ENCODE measurements at places on chromosomes 13 and 19. TPM values are rescaled to one million over a fixed set of nuclear protein-coding genes. Genes with fewer than 3 reads are reported as not detected.

ZNF543 gene
- 5.5 TPM for total RNA-seq

ZFP28 gene
- total RNA-seq: 5.7 TPM

ANGPTL8 gene
- 20.3 TPM for total RNA-seq

CFD gene
- 277 TPM for total RNA-seq

TEKTIP1 gene
- total RNA-seq: not detected

KLK4 gene
- not detected for total RNA-seq

GRCh38 chr19:35013041-35013819 lies 13.1 kb downstream of the GRAMD1A start:
- peak; percentile 85 for DNase-seq

DNA sequence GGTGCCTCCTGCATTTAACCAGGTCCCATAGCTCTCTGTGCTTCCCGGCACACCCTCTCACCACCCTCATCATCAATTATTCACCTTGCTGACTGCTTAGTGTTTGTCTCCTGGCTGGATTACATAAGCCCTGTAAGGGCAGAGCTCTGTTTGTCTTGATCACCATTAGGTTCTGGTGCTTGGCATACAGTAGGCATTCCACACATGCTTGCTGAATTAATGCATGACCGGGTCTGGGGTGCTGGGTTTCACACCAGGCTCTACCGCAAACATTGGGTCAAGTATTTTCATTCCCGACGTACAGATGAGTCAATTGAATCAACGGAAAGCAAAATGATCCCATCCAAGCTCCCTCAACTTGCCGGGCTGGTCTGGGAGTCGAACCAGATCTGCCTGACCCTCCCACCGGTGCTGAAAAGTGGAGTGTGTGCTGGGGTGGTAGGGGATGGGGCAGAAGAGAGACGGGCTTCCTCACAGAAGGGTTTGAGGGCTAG lies 28.5 kb downstream of the VAV1 start:
- no peak for DNase-seq

DNA sequence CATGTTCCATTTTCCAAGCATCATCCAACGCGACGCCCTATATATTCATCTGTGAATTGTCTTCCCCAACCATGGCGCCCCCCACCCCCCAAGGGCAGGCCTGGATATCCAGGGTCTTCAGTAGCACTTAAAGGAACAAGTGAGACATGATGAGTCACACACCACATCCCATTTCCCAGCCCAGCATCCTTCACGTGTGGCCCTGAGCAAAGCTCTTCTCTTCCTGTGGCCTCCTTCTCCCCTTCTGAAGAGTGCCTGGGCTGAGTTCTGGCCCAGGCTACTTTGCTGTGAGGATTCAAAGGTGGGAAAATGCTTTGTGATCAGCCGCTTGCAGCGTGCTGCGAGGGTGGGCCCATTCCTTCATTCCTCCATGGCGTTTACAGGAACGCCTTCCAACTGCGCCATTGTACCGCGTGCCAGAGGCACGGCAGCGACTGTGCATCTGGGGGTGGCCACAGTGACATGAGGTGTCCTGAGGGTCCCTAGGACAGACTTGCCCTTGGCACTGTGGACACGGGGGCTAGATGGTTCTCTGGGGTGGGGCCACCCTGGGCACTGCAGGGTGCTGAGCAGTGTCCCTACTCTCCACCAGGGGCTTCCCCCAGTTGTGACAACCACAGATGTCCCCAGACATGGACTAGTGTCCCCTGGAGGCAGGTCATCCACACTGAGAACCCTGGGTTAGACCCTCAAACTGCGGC lies 11.7 kb downstream of the PLIN4 start:
- no peak for DNase-seq

DNA sequence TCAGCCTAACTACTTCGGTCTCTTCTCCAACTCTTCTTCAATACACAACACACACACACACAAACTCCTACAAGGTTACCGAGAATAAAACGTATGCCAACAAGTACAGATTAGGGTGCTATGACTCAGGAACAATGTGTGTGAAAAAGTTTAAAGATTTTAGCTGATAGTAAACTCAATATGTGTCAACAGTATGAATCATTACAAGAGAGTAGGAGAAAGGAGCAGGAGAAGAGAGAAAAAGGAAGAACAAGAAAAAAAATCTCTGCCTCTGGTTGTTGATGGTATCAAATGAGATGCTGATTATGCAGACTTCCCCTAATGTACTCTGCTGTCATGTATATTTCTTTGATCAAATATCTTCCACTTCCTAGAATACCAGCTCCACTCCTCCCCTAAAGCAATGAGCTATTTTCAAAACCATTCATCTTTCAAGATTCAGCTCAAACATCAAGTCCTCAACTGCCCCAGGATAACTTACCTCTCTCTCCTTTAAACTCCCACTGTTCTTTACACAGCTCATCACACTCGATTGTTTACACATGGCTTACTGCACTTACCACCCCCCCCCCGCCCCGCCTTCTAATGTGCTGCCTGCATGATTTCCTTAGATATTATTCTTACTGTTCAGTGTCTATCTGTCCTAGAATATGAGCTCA lies 95.6 kb downstream of the FAM216B start:
- DNase-seq: no peak

DNA sequence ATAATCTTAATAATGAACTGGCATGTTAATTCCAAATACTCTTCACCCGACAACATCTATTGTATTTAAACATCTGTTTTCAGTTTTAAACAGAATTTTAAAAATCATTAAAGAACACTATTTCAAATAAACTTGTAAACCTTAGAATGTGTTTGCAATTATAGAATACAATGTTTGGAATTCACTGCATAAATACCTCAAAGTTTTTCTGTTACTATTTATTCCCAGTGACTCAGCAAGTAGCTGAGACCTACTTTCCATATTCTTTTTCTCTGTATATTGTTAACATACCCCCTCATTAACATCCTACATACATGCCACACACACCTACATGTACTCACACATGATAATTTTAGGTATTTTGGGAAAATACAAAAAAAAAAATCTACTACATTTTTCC lies 1134.3 kb downstream of the SLITRK1 start:
- DNase-seq: no peak

DNA sequence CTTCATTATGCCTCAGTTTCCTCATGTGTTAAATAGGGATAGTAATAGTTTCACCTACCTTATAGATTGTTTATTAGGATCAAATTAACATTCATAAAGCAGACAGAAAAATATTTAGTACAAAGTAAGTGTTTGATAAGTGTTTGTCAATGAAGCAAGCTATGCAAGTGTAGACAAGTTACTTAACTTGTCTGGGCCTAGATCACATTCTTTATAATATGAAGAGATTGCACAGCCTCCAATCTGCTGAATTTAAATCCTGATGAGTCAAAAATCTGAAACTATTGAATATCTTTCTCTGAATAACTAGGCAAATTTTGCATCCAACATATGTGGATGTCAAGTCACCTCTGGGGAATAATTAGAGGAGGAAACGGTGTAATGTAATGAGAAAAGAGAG lies 170.5 kb downstream of the MZT1 start:
- no peak for DNase-seq

DNA sequence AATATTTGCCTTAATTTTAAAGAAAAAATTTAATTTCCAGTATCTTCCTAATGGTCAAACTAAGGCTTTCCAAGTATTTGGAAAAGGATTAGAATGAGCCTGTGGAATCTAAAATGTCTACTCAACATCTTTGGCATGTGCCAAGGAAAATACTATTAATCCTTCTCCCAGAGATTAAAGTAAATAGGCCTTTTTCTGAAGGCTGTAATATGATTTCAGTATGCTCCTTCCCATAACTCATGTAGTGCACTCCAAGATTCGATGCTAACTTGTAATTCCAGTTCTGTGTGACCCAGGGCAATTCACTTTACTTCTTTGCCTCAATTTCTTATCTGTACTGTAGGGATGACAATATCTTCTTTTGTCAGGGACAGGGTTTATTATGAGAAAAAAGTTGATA lies 196.9 kb downstream of the ZIC5 start:
- DNase-seq: no peak

GRCh38 chr13:99932912-99933311 lies 38.7 kb downstream of the ZIC5 start:
- DNase-seq: no peak

DNA sequence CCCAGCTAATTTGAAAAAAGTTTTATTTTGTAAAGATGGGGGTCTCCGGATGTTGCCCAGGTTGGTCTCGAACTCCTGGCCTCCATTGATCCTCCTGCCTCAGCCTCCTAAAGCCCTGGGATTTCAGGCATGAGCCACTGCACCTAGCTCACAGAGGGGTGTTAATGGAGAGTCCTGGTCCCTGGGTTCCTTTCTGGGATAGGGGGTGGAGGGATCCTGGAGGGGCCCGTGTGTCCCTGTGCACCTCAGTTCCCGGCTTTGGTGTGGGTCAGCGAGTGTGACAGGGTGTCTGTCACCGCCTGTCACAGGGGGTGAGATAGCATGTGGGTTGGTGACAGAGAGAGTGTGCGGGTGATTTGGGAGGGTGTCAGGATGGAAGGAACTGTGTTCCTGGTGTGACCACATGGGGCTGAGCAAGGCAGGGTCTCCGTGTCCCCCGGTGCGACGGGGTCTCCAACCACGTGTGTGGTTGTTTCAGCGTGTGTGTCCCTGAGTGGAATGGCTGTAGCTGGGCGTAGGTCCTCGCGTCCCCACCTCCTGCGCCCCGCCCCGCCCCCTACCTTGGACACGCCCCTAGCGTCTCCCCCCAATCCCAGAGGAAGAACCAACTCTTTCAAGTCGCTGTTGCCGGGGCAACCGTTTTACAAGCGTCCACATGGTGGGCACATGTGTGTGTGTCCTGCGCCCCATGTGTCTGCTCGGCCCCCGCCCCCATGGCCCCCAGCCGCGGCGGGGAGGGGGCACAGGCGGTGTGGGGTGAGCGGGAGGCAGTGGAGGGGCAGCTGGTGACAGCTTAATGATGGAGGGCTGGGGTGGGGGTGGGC lies 2.9 kb upstream of the NRTN start:
- DNase-seq: peak; percentile 64

DNA sequence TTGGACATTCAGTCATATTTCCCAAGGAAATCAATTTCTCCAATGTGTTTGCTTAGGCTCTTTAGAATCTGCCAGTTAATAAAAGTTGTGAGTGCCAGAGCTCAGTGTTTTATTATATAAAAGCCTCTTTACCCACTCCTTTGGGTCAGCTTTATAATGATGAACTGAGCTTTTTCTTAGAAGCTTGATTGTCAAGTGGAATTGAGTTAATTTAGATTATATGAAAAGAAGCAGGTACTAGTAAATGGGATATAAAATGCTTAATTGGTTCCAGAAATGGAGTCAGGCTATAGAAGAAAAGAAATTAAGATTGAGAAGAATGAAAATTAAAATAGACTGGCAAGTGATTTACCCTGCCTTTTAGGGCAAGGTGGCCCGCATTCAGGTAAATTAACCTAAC lies 363.2 kb downstream of the SLITRK6 start:
- DNase-seq: no peak

DNA sequence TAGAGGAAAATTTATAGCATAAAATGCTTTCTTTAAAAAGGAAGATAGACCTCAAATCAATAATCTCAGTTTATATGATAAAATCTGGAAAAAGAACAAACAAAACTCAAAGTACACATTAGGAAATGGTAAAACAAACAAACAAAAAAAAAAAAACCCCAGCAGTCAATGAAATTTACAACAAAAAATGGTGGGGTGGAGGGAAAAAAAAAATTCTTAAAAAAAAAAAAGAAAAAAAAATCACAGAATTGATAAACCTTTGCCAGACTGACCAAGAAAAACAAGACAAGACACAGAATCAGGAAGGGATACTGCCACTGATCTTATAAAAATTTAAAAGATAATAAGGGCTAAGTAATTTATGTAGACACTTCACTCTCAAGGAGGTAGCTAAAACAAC lies 11.2 kb downstream of the TUBGCP3 start:
- DNase-seq: no peak

GRCh38 chr19:49065905-49066512 lies 1.4 kb upstream of the NTF4 start:
- DNase-seq: peak; percentile 35

- DNase-seq: no peak
Observed at GRCh38 chr13:41565216-41565615, 107.9 kb downstream of the RGCC start.

DNA sequence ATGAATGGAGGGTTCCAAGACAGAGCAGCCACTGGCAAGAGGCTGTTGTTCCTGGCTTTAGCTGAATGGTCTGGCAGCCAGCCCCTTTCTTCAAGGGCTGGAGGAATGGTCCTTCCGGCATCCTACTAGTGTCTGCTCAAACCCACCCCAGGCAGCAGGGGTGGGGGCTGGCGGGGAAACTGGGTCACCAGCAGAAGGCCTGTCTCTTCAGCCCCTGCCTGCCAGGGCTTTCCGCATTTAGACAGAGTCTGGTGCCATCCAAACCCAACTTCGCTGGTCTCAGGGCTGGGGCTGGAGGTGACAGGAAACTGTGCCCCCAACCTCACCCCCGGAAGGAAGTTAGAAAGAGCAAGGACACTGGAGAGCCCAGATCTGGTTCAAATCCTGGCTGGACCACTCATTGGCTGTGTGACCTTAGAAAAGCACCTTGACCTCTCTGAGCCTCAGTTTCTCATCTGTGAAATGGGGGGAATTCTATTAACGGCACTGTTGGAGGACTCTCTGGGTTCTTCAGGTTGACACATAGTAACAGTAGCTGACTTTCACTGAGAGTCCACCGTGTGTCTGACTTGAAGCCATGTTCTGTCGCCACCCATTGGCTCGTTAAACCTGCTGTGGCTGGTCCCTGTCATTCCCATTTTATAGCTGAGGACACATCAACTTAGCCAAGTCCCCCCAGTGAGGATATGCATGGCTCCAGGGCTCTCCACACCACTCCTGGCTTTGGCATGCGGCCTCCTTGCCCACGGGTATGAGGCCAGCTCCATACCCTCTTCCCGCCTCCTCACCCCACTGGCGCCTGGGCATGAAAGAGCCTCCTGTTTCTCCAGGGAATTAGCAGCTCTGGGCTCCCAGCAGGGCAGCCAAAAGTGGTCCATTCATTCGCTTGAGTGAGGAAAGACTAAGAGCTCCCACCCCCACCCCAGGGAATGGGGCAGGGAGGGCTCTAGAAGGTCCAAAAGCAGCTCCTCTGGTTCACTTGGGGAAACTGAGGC lies 2.5 kb upstream of the NR2C2AP start:
- DNase-seq: no peak

- DNase-seq: no peak
Observed at GRCh38 chr19:58372311-58373133, 8.3 kb downstream of the ZNF837 start.

DNA sequence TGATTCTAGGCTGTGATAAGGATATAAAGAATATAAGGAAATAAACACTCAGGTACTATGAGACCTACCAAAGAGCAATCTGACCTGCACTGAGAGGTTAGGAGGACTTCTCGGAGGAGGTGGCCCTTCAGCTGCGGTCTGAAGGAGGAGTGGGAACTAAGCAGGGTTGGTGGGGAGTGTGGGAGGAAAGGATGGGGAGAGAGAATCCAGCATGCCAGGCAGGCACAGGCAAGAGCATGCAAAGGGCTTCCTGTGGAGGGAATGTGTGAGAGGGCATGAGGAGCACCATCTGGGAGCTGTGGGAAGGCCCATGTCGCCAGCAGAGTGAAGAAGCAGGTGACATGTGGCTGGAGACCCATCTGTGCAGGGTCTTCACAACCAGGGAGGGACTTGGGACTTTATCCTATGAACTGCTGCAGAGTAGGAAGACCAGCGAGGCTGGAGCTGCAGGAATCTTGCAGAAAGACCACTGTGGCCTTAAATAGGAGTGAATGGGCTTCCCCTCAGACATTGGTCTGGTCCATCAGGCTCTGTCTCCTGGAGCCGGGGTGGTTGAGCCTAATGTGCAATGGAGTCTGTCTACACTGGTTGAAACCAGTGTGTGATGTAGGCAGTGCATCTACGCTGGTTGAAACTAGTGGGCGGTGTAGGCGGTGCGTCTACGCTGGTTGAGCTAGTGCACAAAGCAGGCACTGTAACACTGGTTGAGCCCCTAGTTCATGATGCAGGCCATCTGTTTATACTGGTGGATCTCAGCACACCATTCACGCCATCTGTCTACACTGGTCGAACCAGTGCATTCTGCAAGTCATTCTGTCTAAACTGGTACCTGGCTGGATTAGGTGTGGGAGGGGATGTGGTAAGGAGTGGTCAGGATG lies 6.4 kb downstream of the CHST8 start:
- DNase-seq: no peak
